ENCODE measurements at places on chromosomes 7 and 10.

DNA sequence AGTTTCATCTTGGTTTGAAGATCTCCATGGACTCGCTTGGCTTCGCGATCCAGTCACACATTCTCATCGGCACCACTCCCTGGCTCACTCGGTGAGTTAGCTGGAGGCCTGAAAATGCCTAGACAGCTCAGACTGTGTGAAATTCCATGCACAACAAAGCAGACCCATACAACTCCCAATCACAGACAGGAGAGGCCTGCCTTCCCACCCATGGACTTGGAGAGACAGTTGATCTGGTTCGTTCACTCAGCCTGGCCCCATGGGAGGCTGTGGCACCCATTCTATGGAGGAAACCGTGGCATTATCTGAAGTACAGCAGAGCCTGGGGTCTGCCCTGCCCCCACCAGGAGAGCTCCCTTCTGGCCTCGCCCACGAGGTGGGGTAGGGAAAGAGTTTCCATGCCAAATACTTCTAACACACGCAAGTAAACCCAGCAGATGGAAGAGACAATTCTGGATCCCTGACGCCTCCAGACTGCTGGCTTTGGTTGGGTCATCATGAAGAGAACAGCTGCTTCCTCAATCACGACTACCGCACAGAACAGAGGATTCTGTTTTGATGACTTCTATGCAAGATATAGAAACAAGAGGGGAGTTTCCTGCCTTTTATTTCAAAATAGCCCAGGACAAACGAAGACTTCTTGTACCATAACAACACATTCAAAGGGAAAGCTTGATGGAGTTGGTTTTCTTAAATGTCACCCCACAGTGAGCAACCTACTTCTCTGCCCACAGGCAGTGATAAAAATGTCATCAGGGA is 15.9 kb downstream of the FAM53B start:
- no peak for DNase-seq

- no peak for DNase-seq
Observed at GRCh38 chr7:2024567-2024918, 208.2 kb downstream of the MAD1L1 start.

- DNase-seq, result no peak
Observed at GRCh38 chr10:111207500-111207899, 130.7 kb downstream of the ADRA2A start.

GRCh38 chr10:30080161-30080560 is 20.8 kb upstream of the JCAD start:
- DNase-seq, result no peak

DNA sequence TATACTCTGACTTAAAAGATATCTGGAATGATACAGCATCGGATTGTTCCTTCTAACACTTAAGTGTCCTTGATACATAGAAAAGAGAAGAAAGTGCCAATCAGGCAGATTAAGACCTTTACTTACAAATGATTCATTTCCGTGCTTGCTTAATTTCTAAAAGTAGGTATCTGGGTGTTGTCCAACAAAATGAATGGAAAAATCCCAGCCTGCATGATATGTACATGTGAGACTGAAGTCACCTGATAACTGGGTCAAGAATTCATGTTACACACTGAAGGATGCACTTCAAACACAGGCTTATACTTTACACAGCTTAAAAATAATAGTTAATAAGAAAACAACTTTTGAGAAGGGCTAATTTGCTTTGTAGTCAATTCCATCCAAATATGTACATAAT is 25.2 kb upstream of the PLXDC2 start:
- DNase-seq, result no peak
